ENCODE measurements at places on chromosomes 6 and 20.

DNA sequence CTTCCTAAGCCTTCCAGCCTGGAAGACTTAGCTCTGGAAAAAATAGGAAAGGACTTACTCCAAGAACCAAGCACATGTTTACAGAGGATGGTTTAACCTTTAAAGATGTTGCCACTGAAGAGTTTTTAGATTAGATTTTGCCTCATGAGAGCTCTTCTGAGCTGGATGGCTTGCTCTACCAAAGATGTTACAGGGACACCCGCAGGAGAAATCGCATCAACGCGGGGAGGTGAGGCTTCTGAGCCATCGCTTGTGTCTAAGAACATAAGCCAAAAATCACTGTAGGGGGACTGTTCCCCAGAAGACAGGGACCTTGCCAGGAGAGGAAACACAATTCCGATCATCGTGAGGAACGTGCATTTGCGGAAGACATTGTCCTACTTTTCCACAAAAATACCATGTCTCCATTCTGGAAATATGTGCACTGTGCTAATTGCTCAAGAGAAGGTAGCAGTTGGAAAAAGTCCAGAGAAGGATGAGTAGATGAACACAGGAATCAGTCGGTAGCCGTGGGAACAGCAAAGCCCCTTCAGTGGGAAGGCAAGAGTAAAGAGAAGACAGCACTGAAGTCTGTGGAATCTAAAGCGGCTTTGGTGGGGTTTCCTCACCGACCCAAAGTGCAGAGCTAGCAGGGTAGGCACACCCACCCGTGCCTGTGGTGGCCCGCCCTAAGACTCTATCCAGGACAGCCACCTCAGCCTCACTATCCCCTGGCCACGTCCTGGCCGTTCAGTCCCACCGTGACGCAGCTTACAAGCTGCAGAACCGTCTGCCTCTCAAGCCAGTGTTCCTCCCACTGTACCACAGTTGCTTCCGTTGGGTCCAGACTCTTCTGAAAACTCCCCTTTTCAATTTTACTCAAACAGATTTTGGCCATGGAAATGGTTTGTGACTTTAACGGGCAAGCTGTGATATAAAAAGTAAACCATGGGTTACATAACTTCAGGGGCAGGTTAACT is 334.8 kb downstream of the NRN1 start:
- no peak for DNase-seq

- no peak for DNase-seq
Observed at GRCh38 chr6:133805876-133806275, 83.0 kb upstream of the TCF21 start.

DNA sequence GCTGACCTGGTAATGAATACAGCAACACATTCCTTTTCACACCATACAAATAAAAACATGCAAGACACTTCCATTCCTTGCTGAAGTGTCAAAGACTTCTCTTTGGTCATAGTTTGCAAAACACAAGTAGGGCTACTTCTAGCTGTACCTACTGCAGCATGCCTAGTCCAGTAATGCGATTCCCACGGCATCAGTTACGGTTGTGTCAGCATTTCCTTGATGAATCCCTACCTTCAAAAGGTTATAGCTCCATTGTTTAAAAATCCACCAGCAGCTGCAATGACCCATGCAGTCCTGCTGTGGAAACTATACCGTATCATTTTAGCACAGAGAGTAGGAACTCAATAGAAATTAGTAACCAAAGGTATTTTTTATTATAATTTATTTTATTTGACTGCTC is 1371.5 kb downstream of the EPHA7 start:
- no peak for DNase-seq

DNA sequence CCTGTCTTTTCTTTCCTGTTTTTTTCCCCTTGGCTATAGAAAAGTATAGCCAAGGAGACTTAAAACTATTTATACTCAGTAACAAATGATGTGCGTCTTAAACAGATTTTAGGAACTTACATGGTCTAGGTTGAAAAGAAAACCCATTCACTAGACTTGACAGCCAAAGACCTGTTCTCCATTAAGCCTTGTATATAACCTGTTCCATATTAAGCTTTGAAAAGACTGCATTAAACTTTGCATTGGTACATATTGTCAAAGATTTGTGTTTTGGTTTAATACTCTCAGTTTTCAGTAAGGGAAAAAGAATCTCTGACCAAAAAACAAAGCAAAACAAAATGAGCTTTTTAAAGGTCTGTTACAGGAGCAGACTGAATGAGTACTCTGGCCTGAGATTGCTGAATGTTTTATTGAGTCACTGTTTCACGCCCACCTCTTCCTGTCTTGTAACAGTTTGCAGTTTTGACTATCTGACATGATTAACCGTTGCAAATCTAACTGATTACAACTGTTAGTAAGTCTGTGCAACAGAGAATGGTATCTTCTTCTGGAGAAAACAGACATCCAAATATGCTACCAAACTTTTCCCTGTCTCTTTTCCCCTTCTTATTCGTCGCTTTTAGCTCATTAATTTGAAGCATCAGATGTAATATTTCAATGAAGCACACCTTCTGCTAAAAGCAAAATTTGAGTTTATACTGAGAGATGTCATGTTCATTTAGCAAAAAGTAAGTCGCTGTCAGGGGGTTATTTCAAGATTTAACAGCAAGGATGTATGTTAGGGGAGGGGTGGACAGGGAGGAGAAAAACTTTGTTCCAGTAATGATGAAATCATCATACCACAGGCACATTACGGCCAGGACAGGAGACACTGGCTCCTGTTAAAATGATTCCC is 59.1 kb upstream of the SUPT3H start:
- DNase-seq = no peak

DNA sequence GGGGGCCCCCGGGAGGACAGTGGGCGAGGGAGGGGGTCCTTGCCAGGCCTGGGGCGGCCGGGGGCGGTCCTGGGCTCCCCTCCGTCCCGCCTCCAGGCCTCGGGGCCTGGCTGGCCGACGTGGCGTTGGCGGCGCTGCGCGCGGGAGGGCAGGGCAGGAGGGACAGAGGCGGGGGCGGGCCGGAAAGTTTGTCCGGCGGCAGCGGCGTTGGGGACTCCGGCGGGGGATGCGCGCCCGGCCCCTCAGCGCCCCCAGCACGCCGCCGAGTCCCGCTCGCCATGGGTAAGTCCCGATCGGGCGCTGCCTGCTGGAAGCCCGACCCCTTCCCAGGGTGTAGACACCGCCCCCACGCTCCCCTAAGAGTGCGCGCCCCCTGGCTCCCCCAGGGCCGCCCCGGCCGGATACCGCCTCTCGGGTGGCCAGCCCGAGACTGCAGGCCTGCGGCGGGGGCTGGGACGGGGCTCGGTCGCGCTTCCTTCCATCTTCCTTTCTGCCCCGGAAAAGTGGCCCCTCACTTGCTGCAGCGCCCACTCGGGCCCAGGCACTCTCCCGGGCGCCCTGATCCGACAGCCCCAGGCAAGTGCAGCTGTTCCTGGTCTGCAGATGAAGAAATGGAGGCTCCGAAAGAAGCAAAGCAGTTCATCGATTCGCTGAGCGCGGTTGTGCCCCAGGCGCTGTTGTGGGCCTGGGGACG is at the start of gene SLC2A10:
TSS of gene SLC2A10 (plus strand) at position 191 of the 694 bp plus-strand sequence. CDS start at position 279, 88 bp downstream.
- no peak for DNase-seq

GRCh38 chr20:4546342-4546741 is 175.4 kb upstream of the PRND start:
- DNase-seq = no peak

DNA sequence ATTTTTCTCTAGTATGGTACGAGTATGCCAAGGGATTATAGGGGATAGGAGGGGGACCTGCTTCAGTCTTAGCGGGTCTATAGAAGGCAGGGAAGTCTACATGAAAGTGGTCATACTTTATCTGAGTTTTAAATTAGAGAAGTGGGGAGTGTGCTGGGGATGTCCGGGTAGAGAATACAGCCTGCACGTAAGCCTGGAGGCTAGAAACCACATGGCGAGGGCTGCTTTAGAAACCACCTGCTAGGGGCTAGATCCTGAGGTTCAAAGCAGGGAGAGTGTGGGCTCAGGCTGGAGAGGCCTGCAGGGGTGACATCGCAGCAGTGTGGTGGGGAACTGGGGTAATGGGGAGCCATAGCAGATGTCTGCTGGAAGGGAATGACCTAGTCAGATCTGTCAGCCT is 85.2 kb downstream of the VEGFA start:
- DNase-seq = no peak

- no peak for DNase-seq
Observed at GRCh38 chr6:87444362-87444761, 28.4 kb upstream of the SLC35A1 start.

DNA sequence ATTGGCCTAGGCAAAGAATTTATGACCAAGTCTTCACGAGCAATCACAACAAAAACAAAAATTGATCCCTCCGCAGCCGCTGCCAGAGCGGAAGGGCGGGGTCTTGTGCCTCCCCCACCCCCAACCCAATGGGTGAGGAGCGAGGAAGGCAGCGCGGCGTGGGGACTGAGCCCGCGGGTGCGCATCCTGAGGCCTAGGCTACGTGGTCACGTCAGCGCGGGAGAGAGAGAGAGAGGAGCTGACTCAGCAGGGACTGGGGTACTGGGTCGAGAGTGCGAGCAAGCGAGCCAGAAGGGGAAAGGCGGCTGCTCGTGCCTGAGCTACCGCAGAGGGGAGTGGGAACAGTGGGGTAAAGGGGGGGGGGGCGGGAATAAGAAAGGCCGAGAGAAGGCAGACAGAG is 90.1 kb upstream of the FERMT1 start:
- DNase-seq = no peak

GRCh38 chr20:35490736-35491181 is 35.4 kb downstream of the CEP250 start:
- peak; percentile 45 for DNase-seq

DNA sequence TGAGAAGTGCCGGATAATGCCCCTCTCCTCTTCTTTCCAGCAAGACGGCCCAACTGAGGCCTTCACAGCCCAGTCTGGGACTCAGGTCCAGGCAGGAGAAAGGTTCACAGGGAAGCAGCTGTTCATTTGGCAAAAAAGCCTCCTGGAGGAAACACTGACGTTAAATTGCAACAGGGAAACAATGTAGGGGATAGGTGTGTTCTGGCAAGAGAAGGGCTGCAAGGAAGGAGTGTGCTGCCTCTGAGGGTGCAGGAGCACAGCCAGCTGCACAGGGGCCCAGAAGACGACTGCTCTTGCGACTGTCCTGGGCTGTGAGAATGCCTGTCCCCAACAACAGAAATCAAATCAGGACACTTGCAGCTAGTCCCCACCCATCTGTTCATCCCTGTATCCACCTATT is 70.6 kb upstream of the PMEPA1 start:
- DNase-seq = no peak
